ENCODE measurements at places on chromosomes 4 and X. TPM values are rescaled to one million over a fixed set of nuclear protein-coding genes. Genes with fewer than 3 reads are reported as not detected.

AFM gene
- total RNA-seq = not detected

SMIM43 gene
- total RNA-seq = not detected

GRCh38 chrX:39749135-39749534 is 348.6 kb downstream of the BCOR start:
- H3K27ac ChIP-seq = no peak overlapping the region
- H3K4me1 ChIP-seq = no peaks in the 10 kb centered on the region
- no peaks in the 10 kb centered on the region for H3K36me3 ChIP-seq
- no peak overlapping the region for H3K4me3 ChIP-seq

DNA sequence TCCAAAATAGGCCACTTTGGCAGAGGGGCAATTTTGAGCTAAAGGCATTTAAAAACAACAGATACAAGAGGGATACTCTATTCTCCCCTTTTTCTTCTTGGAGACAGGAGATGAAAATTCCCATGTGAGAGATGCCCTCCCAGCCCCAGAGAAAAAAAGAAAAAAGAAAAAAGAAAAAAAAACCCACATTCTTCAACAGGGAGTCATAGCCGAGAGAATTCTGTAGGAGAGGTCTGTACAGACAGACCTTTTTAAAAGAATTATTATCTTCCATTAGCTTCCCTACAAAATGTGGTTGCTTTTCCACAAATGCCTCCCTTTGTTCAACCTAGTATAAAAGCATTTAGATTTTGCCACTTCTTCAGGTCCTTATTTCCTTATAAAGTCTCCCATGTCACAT is 89.9 kb downstream of the SPCS3 start:
- H3K27me3 ChIP-seq = no peaks in the 10 kb centered on the region
- no peak overlapping the region for H3K27ac ChIP-seq
- DNase-seq = no peak
- no peaks in the 10 kb centered on the region for H3K4me1 ChIP-seq
- no peak overlapping the region for H3K4me3 ChIP-seq

GRCh38 chrX:115949900-115950822 is 220.4 kb upstream of the AGTR2 start:
- H3K27me3 ChIP-seq = no peaks in the 10 kb centered on the region
- no peak overlapping the region for H3K4me3 ChIP-seq
- H3K4me1 ChIP-seq = no peaks in the 10 kb centered on the region
- no peak for DNase-seq

GRCh38 chr4:181592221-181592745 is 650.9 kb upstream of the TENM3 start:
- H3K27ac ChIP-seq = no peak overlapping the region
- H3K36me3 ChIP-seq = no peaks in the 10 kb centered on the region
- H3K4me3 ChIP-seq = no peak overlapping the region
- no peak for DNase-seq

DNA sequence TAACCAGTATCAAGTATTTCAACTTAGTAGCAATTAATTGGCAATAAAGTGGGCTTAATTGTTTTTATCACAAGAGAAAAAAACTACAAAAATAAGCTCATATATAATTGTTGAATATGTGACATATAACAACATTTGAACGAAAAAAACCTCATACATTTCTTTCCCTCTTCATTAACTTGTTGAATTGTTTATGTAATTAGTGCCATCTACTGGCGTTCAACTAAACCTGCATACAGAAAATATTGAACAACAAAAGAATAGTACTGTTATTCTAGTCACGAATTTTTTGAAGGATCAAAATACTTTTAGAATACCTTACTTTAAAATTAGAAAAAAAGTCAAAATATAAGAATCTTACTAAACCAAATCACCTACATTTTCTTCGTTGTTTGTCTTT is 586.5 kb upstream of the FTHL17 start:
- no peaks in the 10 kb centered on the region for H3K27me3 ChIP-seq
- no peaks in the 10 kb centered on the region for H3K4me1 ChIP-seq
- no peak overlapping the region for H3K27ac ChIP-seq
- no peak for DNase-seq
- no peaks in the 10 kb centered on the region for H3K36me3 ChIP-seq
- no peak overlapping the region for H3K4me3 ChIP-seq

GRCh38 chrX:39513836-39514235 is 583.9 kb downstream of the BCOR start:
- H3K27ac ChIP-seq = no peak overlapping the region
- H3K4me3 ChIP-seq = no peak overlapping the region
- H3K36me3 ChIP-seq = no peaks in the 10 kb centered on the region
- H3K4me1 ChIP-seq = peaks cover 1% of the 10 kb centered on the region

Data from psoas muscle (tissue), 8 donors.